ENCODE measurements at places on chromosomes 3 and 15.
A peak's percentile ranks its signal among the peaks of the same experiment; 100 is the strongest.

DNA sequence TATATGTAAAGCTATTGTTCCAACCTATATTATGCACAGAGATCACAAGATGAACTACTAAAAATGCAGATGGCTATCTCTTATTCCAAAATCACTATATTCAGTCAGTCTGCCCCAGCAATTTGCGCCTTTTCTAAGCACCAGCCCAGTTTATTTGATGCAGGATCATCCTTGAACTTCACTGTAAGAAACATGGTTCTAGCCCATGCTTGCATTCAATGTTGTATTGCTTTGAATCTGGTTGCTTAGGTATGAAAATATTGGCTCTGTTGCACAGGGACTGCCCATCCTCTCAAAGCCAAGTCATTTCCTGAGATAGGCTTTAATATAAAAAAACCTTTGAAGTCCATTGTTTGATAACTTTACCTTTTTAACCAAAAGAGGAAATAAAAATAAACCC, 170.5 kb upstream of the LRIG1 start:
- DNase-seq = no peak

- DNase-seq = no peak
These were observed 106.3 kb downstream of the STAG1 start for GRCh38 chr3:136645915-136646314.

DNA sequence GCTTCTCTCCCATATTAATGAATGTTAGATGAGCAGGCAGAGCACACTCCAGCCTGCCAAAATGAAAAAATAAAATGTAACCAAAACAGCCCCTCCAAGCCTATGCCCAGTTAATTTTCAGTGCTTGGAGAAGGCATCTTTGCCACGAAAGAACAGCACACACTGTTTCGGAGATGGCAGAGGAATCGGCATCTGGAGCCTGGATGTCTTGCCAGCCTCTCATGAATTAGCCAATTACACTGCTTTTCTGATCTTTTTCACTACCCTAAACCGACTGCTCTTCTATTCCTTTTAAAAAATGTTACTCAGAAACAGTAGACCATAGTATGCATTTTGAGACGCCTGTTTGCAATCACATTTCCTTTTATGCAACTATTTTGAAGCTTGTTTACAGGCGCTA, 249.6 kb downstream of the TLE3 start:
- no peak for DNase-seq

DNA sequence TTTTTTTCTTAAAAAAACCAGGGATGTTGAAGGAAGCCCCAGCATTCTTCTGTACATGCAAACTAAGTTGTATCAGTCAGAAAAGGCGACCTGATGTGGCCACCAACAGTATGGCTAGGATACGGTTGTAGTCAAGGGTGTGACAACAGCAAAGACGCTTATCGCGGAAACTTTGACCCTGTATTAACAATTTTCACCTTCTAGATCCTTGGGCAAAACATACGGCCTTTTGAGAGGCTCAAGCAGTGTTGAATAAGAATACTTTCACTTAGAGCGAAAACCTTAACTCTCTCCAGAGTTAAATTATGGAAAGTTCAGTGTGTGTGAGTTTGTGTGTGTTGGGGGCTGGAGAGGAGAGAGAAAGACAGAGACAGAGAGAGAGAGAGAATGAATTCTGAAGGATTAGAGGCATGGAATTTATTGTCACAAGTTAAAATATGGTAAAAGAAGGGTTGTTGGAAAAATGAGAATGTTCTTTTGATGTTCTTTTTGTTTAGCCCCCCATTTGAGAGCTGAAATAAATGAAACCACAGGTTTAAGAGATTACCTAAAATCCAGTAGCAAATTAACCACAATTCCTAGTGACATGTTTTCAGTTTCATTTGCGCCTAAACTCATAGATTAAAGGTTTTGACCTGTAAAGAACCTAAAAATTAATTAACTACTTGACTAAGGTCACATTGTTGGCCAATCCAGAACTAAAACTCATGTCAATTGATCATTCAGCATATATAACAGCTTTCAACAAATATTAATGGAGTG, 9.2 kb downstream of the ALCAM start:
- DNase-seq = no peak

DNA sequence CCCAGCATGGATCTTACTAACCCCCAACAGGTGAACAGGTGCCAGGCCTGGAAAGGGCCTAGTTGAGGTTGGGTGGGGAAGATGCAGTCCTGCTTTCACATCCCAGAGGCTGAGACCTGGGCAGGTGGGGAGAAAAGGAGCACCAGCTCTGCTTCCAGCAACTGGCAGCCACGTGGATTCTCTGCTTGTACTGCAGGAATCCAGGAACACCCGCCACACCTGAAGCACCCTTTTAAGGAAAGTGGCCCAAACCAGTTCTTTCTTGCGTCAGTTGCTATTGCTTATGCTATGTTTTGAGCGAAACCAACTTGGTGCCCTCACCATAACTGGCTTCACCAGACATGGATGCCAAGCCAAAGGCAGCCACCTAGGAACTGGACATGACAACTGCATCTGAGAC, 28.1 kb upstream of the NEO1 start:
- no peak for DNase-seq

GRCh38 chr3:125287248-125287647, 74.7 kb upstream of the SLC12A8 start:
- DNase-seq = no peak

- no peak for DNase-seq
These were observed 327.2 kb downstream of the LRTM1 start for GRCh38 chr3:54600441-54601204.

DNA sequence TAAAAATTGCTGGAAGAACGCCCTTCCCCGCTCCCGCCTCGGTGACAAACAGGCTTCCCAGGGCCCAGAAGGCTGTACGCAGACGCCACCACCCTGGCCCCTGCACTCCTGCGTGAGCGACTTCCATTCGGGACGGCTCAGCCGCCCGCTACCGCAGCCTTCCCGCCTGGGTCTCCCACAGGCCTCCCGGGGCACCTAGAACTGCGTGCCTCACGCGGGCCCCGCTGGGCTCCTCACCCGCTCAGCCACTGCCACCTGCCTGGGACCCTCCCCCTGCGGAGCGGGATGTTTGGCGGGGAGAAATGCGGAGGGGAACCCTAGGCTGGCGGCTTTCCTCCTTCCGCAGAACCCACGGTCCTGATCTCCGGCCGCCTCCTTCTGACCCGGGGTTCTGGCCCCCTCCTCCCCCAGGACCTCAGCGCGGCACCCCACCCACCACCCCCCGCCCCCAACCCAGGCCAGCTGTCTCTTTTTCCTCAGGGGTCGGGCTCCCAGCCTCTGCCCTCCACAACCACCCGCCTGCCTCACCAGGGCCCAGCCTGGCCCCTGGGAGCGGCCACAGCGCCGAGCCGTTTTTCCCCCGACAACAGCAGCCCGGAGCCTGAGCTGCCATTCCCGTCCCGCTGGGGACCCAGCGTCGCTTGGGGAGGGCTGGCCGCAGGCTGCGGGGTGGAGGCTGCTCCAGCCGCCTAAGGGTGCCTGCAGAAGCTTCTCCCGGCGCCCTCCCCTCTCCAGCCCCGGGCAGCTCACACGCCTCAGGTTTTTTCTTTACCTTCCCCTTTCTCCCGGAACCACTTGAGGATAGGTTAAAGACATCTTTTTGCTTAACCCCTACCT, 27.6 kb upstream of the RAB7A start:
- DNase-seq = peak; percentile 22

- no peak for DNase-seq
These were observed 190.3 kb upstream of the ONECUT1 start for GRCh38 chr15:52980446-52980845.

DNA sequence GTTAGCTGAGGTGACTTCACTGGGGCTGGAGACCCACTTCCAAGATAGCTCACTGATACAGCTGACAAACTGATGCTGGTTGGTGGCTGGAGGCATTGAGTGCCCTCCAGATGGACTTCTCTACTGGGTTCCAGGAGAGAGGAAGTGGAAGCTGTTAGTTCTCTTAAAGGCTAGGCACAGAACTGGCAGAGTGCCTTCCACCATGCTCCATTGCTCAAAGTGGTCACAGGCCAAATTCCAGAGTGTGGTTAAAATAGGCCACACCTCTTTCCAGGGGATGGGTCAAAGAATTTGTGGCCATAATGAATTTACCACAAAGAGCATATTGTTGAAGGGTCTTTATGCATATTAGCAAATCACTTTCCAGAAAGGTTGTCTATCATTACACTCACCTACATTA, 74.2 kb downstream of the NMD3 start:
- DNase-seq = no peak

DNA sequence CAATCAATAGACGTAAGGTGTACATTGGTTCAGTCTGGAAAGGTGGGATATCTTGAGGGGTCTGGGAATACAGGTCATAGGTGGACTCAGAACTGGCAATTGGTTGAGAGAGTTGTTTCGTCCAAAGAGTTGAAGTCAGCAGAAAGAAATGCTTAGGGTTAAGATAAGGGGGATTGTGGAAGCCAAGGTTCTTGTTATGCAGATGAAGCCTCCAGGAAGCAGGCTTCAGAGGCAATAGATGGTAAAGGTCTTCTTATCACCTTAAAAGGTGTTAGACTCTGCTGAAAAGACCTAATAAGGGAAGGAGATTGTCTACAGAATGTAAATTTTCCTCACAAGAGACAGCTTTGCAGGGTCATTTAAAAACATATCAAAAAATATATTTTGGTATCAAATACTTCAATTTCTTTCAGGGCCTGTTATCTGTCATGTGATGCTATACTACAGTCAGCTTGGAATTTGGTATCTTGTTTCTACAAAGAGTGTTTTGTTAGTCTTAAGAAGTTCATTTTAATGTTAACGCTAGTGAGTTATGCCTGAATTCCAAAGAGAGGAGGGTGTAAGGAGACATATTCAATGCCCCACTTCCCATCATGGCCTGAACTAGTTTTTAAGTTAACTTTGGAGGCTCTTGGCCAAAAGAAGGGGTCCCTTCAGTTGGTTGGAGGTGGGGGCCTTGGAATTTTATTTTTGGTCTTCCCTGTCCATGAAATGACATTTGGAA, 378.2 kb upstream of the ROBO2 start:
- DNase-seq = no peak

DNA sequence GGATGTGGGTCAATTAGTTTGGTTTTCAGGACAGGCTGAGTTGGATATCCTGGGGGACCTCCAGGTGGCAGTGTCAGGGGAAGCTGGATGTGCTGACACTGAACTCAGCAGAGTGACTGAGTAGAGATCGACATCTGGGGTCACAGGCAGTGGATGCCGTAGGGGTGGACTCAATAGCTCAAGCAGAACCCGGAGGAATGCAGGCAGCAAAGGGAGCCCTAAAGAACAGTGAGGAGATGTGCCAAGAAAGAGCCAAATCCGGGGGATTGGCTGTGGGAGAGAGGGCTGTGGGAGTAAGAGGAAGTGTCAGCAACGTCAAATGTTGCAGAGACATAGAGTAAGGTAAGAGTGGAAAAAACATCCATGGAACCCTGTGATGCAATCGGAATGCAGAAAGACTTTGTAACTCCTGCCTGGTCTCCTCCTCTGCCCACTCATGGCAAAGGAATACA, 11.6 kb downstream of the CCR5AS start:
- DNase-seq = no peak

DNA sequence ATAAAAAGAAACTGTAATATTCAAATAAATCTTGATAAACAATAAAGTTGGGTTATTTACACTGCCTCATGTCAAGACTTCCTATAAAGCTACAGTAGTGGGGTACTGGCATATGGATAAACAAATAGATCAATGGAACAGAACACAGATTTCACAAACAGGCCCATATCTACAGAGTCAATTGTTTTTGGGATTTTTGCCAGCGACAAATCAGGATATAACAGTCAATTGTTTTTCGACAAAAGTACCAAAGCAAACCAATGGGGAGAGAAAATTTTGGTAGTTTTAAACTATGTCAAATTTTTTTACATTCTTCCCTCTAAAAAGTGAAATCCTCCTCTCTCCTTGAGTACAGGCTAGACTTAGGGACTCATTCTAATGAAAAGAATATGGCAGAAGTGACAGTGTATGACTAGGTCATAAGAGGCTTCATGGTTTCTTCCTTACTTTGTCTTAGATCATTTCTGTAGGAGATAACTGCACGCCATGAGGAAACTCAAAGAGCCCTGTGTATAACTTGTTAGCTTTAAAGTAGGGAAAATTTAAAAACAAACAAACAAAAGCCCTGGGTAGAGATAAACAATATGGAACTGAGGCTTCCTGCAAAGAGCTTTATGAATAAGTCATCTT, 16.9 kb downstream of the IP6K1 start:
- DNase-seq = no peak

DNA sequence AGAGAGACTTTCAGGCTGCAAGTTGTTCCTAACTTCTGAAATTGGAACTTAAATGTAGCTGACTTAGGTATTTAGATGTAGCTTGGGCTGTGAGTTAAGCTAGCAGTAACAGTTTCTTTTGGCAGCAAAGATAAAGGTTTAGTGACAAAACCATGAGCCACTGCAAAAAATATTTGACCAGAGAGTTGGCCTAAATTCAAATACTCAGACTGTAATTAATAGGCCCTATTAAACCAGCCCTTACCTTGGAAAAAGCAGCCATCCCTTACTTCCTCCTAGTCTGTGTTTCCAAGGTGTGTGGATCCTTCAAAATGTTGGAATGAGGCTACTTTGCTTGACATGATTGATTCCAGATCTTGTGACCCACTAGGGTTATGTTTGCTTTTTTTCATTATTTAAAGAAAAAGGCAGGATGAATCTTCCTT, 8.2 kb downstream of the TPM1 start:
- no peak for DNase-seq

DNA sequence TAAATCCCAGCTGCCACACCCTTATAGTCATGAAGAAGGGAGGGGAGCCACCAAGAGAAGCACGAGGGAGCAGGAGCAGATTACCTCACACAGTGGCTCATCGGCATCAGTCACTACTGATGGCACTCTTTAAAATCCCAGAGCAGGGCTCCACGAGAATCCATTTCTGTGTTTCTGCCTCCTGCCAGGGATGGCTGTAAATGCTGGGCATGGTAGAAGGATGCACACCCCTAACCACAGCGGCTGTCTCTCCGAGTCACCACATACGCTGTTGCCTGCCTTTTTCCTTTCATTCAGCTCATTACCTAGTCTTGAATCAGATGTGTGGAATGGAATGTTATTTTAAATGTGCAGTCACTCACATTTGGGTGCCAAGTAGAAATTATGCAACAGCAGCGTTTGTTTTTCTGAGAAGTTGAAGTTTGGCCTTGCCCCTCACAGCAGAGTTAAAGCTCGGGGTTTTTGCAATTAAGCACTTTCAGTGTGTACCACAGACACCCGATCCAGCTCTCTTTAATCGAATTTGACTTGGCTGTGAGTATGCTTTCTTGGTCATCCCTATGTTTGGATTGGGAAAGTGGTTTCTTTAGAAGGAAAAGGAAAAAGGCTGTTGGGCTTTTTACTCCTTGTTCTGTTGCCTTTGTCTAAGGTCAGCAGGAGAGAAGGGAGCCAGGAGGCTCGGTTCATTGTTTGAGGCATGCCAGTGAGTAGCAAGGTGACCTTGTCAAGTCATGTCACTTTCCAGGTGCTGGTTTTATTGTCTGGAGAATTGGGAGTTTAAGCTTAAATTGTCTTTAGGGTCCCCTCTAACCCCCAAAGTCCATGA, 284.2 kb upstream of the TPM1 start:
- no peak for DNase-seq

DNA sequence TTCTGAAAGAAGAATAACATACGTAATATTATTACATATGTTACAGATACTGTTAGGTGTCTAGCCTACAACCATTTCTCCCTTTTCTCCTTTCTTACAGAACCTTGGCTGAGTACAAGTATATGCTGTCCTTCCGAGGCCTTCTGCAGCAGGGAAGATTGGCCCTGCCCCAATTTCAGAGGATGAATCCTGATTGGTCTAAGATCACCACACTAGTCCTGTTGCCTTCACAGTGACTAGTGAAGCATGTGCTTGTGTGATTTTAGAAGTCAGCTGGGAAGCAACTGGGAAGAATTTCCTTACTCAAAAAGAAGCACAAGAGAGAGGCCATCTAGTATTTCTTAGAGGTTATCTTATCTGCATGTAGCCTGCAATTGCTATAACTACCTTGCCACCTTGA, 30.6 kb upstream of the MECOM start:
- no peak for DNase-seq
